ENCODE measurements at places on chromosomes 12 and 14. TPM values are rescaled to one million over a fixed set of nuclear protein-coding genes. Genes with fewer than 3 reads are reported as not detected.

The MYH6 gene
- not detected for total RNA-seq

The ALDH1L2 gene
- 2.3 TPM for total RNA-seq

DNA sequence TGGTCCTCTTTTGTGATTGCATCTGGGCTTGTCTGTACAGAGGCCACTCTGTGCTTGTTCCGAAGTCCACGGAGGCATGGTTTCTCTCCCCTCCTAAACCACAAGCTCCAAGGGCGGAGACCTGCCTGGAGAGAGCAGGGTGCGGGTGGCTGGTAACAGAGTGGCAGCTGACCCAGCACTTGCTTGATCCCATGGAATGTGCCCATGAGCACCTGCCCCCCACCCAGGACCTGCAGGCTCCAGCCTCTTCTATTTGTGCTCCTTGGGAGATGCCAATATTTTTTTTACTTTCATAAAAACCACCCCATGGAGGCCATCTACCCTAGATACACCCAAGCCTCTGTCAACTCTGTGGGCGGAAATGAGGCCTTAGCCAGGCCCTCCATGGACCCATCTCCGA lies 104.7 kb downstream of the PRMT8 start:
- no peak for DNase-seq

GRCh38 chr12:19382563-19382962 lies 56.7 kb upstream of the AEBP2 start:
- DNase-seq: no peak

- no peak for DNase-seq
Observed at GRCh38 chr12:5622280-5622679, 190.4 kb downstream of the NTF3 start.

DNA sequence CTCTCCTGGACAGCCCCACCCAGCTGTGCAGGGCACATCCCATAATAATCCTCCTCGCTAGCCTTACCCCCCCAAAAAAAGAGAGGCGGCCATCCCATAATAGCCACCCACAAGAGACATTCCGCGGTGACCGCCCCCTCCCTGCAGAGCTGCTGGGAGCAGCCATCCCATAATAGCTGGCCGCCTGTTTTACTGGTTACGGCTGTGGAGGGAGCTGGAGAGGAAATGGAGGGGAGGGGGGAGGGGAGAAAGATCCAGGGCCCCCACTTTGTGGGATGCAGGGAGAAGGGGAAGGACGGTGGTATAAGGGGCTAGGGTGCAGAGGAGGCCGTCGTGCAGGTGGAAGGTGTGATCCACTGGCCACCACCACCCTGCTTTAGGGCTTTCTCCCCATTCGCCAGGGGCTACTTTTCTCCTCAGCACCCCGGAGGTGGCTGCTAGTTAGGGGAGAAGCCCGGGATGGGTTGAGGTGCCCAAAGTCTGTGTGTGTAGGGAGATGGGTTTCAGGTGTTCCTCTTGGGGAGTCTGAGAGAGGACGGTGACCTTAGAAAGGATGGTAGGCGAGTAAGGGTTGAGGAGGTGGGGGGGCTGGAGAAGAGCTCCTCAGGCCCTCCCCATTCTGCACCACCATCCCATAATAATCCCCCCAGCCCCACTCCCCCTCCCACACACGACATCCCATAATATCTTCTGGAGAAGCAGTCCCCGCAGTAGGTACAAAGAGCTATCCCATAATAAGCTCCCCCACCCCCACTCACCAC lies 6.0 kb upstream of the CHD4 start:
- no peak for DNase-seq

The RNASE3 gene
- 0.52 TPM for total RNA-seq

- no peak for DNase-seq
Observed at GRCh38 chr14:77882636-77883035, 82.7 kb downstream of the ADCK1 start.

The KLRD1 gene
- total RNA-seq: 0.32 TPM

DNA sequence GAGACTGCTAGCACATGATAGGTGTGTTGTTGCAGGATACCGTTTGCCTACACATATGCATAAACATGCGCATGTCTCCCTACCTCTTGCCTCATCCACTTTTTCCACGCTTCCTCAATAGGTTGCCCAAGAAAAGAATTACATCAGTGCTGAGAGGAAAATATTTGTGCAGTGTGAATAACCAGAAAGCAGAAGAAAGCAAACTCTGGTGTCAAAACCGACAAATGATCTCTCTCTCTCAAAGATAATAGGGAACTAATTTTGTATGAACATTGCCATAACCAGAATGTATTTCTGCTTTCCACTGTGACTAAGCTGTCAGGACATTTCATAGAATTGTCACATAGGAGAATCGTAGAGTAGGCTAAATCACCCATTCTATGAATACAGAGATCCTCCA lies 1.3 kb downstream of the CLEC7A start:
- DNase-seq: no peak

DNA sequence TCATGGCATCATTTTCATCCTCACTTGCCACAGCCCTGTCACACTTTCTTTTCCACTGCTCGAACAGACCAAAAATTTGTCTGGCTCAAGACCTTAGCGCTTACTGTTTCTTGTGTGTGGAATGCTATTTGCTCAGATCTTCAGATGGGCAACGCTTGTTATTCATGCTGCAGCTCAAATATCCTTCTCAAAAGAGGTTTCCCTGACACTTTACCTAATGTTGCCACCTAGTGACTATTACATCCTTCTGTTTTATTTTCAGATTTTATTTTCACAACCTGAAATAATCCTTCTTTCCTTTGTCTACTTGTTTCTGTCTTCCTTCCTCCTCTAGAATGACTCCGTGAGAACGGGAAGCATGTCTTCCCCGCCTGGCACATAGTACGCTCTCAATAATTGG lies 5.6 kb downstream of the FBXO33 start:
- no peak for DNase-seq

The IKBIP gene
- total RNA-seq: 9.1 TPM

DNA sequence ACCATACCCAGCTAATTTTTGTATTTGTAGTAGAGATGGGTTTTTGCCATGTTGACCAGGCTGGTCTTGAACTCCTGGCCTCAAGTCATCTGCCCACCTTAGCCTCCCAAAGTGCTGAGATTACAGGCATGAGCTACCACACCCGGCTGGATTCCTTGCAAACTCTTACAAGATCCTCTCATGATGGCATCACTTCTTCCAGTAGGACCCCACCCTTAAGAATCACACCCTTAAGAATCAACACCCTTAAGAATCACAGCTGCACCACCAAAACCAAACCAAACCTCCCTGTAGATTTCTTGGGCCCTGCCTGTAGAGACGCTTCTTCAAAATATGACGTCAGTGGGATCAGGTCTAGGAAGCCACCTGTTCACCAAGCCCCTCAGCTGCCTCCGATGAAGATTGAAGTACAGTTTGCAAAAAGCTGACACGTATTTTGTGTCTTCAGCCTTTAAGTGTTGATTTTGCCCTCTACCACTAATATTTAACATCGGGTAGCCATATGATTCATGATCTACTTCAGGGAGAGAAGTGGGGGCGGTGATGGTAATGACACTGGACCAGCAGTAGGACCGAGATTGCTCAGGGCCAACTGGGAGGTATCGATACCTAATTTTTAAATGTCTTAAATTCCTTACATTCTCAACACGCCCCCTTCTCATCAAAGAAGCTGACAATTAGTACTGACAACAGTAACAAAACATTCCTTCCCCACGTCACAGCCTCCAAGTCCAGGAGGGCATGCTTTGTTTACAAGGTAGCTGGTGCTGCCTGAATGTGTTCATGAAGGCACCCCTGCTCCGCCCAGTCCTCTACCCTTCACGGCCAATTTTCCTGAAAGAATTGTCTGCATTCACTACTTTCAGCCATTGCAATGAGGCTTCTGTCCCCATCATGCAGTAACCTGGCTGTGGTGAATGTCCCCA lies 57.2 kb downstream of the ESRRB start:
- no peak for DNase-seq

DNA sequence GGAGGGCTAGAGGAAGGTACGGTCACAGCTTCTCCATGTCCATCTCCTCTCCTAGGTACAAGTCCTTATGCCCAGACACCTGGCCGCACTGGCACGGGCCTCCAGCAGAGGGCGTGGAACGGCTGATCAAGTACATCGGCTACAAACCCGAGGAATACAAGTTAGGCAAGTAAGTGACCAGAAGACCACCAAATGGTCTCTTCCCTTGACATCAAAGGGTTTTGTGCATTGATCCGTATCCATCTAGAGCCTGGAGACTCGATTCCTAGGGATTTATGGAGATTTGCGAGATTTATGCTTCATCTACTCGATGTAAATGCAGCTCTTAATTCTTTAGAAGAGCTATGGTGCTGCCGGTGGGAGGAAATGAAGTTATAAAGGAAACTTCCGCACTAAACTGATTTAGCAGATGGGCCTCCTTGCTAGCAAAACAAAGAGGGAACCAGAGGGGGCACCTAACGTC lies 44.2 kb downstream of the KCTD10 start:
- DNase-seq: peak; percentile 96

GRCh38 chr12:112904571-112904970 lies 2.2 kb upstream of the OAS1 start:
- DNase-seq: no peak

DNA sequence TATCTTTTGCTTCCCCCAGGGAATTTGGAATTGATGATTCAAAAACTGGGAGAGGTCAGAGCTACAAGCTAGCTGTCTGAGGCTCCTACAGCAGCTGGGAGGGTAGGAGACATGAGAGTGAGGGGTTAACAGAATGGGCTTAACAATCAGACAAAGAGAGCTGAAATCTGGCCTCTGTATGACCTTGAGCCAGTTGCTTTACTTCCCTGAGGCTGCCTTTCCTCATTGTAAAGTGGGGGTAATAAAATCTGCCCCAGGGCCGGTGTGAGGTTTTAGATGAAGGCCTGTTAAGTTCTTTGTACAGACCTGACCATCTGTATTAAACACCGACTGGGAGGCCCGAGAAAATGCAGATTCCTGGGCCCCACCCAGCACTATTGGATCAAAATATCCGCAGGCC lies 164.3 kb upstream of the NOS1 start:
- no peak for DNase-seq

GRCh38 chr12:60021235-60021634 lies 425.4 kb downstream of the SLC16A7 start:
- no peak for DNase-seq

The KLRC4 gene
- total RNA-seq: not detected

DNA sequence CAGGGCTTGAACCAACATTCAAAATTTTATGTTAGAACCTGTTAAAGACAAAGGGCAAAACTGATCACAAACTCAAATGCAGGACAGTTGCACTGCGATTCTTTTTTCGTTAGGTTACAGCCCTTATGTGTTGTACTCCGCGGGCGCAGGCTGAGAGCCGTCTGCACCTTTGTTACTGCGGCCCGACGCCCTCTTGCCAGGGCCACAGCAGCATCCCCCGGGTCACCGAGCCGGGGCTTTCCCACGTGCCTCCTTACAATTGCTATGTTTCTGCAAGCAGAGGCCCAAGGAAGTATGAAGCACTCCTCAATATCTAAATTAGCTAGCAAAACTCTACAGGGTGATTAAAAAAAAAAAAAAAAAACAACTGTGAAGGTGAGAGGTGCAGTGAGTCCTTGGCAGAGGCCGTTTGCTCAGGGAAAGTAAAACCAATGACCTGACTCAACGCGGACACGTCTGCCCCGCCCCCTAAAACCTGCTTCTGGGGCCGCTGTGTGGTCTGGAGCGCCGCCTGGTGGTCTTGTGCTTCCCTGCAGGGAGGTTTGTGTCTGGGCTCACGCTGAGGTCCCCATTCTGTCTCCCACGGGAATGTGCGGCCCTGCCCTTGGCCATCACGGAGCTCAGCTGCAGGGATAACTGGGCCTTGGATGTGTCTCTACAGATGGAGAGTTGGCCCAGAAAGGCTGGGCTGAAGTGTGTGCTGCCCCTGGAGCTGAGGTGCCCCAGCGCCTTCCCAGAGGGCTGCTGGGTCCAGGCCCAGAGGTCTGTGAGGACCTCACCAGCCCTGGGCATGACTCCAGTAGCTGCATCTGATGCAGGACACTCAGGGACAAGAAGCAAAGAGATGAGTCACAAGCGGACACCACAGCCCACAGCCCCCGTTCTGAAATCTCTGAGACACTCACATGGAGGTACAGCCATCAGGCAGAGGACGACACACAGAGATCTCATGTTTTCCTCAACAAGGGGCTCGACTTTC lies 418.5 kb downstream of the TMEM121 start:
- no peak for DNase-seq

The GALNT8 gene
- 1.7 TPM for total RNA-seq
